ENCODE measurements at places on chromosomes 13 and 19.

GRCh38 chr19:41616792-41617621 is 9.9 kb downstream of the CEACAM4 start:
- no peak for DNase-seq

GRCh38 chr13:66111628-66112027 is 1118.5 kb downstream of the PCDH9 start:
- no peak for DNase-seq

GRCh38 chr19:13010992-13011652 is 15.8 kb downstream of the NFIX start:
- DNase-seq: no peak

DNA sequence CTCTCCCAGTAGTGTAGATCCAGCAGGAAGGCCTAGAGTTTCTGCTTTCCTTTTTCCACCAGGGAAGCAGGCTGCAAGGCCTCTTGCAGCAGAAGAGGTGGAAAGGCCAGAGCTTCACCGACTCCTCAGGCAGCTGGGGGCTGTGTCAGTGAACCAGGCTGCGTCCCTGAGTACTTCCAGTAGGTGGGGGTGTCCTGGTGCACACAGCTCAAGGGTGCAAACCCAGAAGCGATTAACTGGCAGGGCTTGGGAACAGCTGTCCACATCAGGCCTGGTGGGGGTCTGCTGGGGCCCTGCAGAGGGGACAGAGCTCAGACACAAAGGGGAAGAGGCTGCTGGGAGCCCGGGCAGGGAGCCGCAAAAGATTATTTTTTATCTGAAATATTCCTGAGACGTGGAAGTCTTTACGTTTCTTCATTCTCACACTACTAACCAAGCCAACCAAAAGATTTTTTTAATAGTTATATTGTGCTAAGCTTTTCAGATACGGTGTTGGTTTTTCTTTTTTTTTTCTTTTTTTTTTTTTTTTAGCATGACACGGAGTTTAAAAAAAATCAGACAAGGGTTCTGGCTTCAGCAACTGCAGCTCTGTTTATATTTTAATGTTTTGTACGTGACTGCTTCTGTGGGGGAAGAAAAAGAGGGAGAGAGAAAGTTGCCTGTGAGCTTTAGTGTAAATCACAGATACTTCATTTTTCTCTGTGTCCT is 11.0 kb downstream of the TSHZ3 start:
- no peak for DNase-seq

GRCh38 chr19:11444059-11444458 is 8.6 kb downstream of the PRKCSH start:
- no peak for DNase-seq

DNA sequence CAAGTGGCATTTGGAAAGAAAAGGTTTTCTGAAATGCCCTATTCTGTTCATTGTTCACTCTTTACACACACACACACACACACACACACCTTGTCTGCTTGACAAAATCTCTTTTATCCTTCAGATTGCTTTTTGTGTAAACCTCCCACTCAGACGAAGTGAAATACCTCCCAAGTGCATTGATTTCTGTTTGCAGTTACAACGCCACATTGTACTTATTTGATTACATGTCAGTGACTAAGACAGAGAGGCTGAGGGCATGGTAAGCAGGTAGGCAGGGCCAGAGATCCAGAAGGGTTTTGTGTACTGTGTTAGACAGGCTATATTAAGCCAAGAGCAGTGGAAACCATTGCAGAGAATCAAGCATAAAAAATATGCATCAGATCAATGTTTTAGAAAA is 561.8 kb downstream of the GPC6 start:
- no peak for DNase-seq

DNA sequence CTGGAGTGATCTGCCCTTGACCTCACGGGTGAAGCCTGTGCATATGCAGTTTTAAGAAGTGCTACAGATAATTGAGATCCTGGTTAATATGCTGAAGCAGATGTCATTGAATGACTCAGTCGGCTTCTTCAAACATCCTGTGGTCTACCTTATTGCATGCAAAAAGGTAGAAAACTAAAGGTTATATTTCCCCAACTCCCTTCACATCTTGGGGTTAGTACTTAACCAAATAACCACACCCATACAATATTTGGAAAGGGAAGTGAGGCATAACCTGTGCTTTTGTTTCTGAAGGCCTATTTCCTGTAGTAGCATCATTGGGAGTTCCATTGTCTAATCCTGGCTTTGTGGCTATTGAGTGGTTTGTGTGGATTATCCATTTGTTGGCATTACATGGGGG is 58.3 kb downstream of the RAP2A start:
- no peak for DNase-seq

DNA sequence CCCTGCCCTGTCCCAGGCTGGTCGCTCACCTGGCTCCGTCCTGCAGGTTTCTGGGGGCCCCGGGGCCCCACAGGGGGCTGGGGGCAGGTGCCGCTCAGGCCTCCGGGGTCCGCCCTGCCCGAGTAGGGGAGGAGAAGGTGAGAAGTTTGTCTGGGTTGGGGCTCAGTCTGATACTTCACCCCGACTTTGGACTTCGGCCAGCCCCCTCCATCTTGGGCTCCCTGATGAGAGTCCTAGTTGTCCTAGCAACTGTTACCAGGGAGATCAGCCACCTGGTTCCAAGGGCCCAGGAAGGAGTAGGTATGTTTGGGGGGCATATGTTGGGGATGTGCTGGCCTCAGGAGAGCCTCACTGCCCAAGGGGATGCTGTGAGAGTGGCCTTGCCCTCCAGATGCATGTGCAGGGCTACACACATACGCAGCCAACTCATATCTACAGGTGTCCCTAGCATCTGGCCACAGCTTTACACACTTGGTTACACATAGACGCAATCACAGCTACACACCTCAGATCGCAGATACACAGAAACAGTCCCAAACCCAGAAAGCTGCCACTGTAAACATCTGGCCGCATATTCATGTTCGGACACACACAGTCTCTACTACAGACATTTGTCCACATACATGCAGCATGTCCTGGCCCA is 3.4 kb downstream of the NUMBL start:
- DNase-seq: no peak

- DNase-seq: no peak
Observed at GRCh38 chr19:13960863-13961784, 8.8 kb downstream of the DCAF15 start.

GRCh38 chr13:101552786-101553185 is 100.3 kb downstream of the ITGBL1 start:
- DNase-seq: no peak

DNA sequence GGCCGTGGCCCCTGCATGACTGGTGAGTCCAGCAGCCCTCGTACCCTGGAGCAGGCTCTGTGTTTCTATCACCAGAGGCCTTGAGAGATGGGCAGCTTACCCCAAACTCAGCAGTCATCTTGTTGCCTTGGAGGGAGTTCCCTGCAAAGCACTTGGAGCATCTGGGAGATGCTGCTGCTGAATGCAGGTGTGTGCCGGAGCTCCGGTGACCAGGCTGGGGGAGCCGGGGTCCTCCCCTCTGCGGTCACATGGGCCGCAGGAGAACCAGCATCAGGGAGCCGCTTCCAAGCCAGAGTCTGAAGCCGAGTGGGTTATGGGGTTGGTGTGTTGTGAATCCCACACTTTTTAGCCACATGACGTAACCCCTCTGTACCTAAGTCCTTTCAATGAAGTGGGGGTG is 82.8 kb downstream of the TEX29 start:
- DNase-seq: no peak

GRCh38 chr13:53781941-53782340 is 753.3 kb downstream of the OLFM4 start:
- DNase-seq: no peak

- no peak for DNase-seq
Observed at GRCh38 chr19:30920222-30920621, 429.0 kb downstream of the TSHZ3 start.

GRCh38 chr19:2423915-2424685 is 3.3 kb downstream of the TIMM13 start:
- no peak for DNase-seq

DNA sequence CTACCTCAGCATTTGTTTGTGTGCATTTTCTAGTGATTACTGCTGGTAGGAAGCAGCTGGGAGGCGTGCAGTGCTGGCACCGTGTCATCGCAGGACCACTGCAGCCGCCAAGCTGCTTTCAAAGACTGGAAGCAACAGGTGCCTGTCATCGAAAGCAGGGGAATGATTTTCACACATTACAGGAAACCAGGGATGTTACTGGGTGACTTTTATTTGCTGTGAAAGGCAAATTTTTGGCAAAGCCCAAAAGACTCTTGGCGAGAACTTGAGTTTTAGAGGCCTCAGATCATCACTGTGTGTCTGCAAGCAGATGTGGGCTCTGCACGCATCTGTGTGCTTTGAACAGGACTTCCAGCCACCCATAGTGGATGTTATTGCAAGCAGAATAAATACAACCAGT is 176.4 kb downstream of the FLT1 start:
- DNase-seq: no peak

- no peak for DNase-seq
Observed at GRCh38 chr13:94827566-94827965, 115.2 kb upstream of the SOX21 start.

- DNase-seq: peak; percentile 76
Observed at GRCh38 chr13:60431108-60431700, 34.2 kb downstream of the TDRD3 start.

- DNase-seq: no peak
Observed at GRCh38 chr19:38492181-38492813, 58.8 kb downstream of the RYR1 start.

GRCh38 chr19:34676697-34677385 is at the start of gene SCGB2B2:
Gene SCGB2B2 (minus strand): TSS chr19:34677159. CDS start chr19:34594563, 82,596 bp downstream.
- DNase-seq: peak; percentile 97

DNA sequence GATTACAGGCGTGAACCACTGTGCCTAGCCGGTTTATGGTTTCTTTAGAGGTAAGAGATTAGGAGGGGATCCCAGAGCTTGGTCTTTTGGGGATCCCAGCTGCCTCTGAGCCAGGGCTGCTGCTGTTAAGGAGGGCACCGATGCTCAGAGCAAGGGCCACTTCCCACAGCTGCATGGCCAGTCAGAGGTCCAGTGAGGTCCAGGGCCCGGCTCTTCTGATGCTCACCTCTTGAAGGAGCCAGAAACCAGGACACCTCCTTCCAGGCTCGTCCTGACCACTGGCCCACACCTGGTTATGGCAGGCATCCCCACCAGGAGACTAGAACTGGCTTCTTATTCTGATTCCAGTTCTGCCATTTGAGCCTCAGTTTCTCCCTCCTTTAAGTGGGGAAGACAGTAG is 149.0 kb downstream of the TEX29 start:
- DNase-seq: no peak
